ENCODE measurements at places on chromosomes 7 and 10. TPM values are rescaled to one million over a fixed set of nuclear protein-coding genes. Genes with fewer than 3 reads are reported as not detected.

Gene RASSF4
- total RNA-seq = 6.1 TPM

Gene DPYSL4
- total RNA-seq = 11.8 TPM

Gene CYP3A5
- not detected for total RNA-seq

Gene TSPAN15
- total RNA-seq = 118 TPM

Gene RTKN2
- total RNA-seq = under 0.01 TPM

Gene COL13A1
- total RNA-seq = 1.2 TPM

Gene BTBD16
- under 0.01 TPM for total RNA-seq

Gene GDF2
- not detected for total RNA-seq

Gene GNGT1
- not detected for total RNA-seq

DNA sequence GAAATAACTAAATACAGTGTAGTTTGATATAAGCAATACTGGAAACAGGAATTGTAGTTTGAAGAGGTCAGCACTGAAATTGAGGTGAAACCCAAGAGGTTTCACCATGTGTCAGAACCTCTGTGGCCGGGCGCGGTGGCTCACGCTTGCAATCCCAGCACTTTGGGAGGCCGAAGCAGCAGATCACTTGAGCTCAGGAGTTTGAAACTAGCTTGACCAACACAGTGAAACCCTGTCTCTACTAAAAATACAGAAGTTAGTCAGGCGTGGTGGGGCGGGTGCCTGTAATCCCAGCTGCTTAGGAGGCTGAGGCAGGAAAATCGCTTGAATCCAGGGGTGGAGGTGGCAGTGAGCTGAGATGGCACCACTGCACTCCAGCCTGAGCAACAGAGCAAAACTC lies 13.7 kb downstream of the AHCYL2 start:
- no peak for DNase-seq

DNA sequence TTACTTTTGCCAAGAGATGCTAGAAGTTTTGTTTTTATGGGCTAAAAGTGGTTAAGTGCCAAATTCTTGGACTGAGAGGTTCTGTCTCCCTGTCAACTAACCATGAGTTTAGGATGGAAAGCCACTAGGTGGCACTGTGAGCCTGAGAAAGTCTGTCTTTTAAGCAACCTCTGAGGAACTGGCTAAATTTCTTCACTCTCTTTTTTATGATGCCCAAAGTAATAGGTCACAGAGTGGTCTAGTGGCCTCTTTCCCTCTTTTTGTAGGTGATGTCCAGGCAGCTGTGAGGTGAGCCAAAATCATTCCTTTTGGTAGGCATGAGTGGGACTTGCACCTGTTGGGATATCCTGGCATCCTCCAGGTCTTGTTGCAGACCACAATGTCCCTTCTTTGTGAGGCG lies 56.8 kb downstream of the SND1 start:
- peak; percentile 86 for DNase-seq

DNA sequence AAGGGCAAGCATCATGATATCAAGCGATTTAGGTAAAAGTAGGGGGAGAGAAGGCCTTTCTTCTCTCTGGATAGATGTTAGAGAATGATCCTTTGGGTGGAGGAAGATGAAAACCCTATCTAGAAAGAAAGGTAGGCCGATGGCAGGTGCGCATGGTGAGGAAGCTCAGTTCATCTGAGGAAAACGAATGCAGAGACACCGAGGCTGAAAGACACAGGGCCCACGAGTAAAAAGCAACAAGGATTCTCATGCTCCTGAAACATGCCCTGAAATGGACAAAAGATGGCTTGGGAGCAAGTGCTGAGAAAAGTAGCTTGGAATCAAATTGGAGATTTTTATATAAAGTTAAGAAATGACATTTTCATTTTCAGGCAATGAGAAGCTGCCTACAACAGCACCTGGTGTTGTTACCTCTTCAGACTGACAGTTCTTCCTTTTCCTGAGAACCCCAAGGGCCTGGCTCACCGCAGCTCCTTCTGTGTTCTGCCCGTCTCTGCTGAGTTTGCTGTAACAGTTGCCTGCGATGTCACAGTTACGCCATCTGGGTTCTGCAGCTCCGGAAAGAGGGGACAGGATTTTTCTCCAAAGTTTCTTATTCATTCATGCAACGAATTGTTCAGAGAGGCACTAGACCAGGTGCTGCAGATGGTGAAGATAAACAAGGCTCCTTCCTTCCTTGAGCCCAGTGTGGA lies 402.0 kb upstream of the KLF6 start:
- DNase-seq = no peak

DNA sequence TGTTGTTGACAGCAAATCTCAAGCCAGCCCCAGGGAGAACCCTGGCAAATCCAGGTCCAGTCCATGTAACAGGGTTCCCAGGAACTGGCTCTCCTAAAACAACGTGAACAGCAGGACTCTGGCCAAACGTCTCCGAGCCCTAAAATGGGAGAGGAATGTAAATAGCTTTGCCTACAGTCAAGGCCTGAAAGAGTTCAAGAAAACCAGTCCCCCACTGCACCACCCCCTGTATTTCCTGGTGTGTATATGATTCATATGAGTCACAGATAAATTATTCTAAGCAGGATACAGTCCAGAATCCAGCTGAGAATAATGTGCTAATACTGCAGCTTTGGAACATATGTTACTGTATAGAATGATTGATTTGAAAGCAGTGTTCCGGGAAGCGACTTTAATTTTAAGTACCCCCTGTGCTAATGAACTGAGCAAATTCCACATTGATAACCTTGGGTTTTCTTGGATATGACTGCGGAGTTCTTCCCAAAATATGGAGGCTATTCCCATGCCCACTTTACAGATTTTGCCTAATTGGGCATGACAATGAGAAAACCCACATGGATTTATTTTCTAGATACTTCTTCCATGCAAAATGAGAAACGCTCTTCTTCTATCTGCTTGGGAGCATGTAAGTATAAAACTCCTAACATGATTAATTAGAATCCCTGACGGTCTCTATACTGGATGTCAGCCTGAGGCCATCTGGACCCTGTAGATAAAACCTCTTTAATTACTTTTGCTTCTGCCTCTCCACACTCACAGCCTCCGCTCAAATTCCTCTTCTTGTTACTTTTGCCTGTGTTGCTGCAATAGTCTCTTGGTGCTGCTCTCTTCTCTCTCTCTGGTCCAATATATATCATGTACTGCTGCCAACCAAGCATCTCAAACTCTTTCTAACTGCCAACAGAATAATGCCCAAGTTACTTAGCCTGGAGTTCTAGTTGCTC lies 50.2 kb downstream of the LAMB4 start:
- DNase-seq = peak; percentile 63

GRCh38 chr7:140678816-140679130 lies 6.0 kb downstream of the ADCK2 start:
- DNase-seq = no peak

GRCh38 chr10:105383978-105384377 lies 742.9 kb downstream of the SORCS3 start:
- no peak for DNase-seq

DNA sequence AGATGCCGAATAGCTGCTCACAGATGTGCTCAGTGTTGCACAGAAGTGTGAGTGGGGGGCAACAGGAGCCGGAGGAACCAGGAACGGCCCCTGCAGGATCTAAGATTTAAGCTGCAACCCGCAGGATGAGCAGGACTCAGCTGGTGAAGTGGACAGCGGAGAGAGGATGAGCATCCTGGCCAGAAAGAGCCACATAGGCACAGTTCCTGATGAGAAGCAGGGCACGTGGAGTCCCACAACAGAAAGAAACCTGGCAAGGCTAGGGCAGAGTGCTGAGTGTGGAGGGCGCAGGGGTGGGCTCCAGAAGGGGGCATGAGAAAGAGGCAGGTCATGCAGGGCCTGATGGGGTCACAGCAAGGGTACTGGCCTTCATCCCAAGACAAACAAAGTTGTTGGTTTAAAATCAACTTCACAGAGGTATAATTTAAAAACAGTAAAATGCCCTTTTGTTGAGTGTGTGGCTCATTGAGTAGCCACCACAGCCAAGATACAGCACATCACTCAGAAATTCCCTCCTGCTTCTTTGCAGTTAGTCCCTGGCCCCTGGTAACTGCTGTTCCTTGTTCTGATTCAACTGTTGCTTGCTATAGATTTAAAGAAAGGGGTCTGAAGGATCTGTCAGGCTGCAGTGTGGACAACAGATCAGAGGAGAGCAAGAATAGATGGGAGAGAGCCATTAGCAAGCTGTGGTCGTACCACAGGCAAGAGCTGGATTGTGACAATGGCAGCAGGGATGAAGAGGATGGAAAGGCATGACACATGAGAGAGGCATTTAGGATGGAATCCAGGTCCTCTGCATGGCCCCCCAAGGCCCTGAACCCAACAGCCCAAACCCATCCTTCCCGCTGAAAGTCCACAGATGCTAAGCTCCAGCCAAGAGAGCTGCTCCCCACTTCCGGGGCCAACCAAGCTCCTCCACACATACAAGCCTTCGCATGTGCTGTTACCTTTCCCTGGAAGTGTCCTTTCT lies 53.1 kb upstream of the OSBPL3 start:
- no peak for DNase-seq

DNA sequence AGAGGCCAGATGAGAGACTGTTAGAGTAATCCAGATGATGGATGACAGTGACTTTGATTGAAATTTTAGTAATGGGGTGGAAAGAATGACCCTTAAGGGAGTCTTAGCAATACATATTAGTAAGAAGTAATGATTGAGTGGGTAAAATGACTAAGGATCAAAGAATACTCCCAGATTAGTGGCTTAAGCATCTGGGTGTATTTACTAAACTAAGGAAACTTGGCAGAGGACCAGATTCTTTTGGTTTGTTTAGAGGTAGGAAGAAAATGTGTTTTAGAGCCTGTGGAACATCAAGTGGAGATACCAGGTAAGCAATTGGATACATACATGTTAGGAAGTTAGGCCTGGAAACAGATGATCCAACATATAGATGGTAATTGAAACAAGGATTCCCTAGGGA lies 58.8 kb upstream of the ADRA2A start:
- no peak for DNase-seq

GRCh38 chr10:69506834-69507713 lies 55.8 kb downstream of the TSPAN15 start:
- DNase-seq = no peak

GRCh38 chr7:44985900-44986217 lies 7.0 kb upstream of the MYO1G start:
- DNase-seq = no peak

DNA sequence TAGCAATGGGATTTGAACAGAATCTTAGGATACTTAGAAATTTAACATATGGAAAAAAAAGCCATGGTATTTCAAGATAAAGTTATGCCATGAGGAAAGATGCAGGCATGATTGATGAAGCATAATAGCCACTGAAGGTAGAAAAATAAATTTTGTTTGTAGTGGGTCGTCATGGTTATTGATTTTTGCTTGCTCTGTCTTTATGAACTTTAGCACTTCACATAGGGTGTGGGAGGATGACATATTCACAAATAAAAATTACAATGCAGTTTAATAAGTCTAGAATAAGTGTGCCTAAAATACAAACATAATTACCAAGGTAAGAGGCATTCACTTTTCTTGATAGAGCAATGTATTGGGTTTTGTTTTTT lies 129.1 kb upstream of the SEMA3E start:
- DNase-seq = no peak

GRCh38 chr7:98869597-98870120 lies at the start of gene TMEM130:
Gene TMEM130 (minus strand): TSS chr7:98870014. CDS start chr7:98869861, 153 bp downstream.
- no peak for DNase-seq

DNA sequence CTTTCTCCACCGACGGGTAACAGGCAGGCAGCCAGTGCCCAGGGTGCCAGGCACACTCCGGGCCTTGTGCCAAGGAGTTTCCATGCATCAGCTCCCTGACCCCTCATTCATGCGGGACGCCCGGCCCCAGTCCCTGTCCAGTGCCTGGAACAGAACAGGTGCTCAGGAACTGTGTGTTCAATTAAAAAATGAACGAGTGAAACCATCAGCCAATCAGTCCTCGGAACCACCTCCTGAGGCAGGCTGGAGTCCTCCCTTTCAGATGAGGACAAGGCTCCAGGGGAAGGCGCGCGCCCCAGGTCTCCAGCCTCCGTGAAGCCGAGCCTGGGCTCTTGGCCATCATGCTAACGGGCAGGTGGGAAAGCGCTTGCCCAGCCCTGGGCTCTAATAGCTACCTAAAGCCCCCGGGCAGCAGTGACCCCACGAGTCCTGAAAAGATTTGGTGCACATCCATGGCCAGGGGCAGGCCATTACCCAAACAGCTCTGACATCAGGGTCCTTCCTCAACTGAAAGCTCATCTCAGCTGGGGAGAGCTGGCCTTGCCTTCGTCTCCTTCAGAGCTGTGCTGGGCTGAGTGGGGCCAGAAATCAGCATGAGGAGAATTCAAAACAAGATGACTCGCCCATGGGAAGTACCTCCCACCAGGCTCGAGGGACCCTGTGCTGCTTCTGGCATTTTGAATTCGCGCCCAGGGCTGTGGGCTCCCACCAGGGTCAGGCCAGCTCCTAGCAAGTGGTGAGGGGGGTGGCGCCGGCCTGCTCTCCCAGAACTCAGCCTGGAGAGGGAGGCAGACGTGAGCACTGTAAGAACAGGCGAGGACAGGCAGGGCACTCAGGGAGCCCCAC lies 200.5 kb downstream of the MAD1L1 start:
- no peak for DNase-seq

- no peak for DNase-seq
Measured at GRCh38 chr10:92913973-92914372, 65.7 kb downstream of the EXOC6 start.

DNA sequence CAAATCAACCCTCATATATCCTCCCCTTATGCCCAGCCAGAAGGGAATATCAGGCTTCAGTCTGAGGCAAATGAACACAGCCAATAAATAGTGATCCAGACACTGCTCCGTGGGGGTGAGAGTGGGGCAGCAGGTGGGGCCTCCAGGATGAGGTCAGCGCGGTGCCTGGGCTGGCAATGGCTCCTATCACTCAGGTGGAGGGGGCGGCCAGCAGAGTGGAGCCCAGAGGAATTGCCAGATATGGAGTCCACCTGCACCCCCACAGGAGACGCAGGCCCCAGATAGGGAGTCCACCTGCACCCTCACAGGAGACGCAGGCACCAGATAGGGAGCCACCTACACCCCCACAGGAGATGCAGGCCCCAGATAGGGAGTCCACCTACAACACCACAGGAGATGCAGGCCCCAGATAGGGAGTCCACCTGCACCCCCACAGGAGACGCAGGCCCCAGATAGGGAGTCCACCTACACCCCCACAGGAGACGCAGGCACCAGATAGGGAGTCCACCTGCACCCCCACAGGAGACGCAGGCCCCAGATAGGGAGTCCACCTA lies 78.0 kb upstream of the PPP2R2D start:
- DNase-seq = no peak

DNA sequence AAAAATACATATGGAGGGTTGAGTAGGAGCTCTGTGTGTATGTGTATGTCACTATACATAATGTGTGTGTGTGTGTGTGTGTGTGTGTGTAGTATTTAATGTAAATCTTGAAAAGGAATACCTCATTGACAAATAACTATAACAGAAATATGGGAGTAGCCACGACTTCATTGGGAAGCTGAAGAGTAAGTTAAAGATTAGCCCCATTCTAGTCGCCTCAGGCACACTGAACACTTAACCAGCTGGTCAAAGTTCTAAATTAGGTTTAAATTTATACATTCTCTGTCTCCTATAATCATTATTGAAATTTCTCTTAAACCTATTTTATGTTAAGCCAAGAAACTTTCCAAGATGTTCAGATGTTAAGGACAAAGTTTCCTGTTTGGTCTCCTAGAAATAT lies 45.3 kb downstream of the FAM13C start:
- DNase-seq = no peak

Data from lung microvascular endothelial cell (primary cell).